ENCODE measurements at places on chromosomes 4 and X.

GRCh38 chr4:169756971-169757574 lies 671 bp downstream of the HPF1 start:
- no peak for DNase-seq

DNA sequence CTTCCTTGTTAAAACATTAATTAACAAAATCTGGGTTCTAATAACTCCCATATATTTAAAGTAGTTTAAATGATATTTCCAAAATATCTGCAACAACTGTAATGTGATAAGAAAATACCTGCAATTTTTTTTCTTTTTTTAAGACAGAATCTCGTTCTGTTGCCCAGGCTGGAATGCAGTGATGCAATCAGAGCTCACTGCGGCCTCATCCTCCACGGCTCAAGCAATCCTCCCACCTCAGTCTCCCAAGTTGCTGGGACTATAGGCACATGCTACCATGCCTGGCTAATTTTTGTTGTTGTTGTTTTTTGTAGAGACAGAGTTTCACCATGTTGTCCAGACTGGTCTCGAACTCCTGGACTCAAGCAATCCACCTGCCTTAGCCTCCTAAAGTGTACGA lies 45.7 kb upstream of the NSUN7 start:
- no peak for DNase-seq

DNA sequence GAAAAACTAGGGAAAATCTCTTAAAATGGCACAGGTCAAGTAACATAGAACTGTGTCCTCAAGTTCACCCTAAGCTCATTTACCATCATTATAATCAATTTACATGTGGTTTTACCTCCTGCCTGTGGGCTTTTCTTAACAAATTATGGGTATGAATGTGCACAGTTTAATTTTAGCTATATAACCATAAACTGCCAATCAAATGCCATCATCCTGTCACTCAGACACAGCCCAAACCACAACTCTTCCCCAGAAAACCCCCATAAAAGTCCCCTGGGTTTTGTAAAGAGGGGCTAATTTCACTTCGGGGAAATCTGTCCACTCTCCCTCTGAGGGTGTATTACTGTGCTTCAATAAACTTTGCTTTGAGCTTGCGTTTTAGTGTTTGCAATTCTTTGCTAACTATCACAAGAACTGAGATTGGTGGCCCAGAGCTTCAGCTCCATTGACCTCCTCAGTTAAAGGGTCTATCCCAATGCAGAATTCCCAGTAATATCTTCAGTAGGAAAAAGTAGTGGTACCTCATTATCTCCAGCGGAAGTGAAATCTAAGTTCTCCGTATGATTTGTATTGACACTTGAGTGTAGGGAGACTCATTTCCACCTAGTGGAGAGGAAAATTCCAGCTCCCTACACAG lies 394.6 kb downstream of the SPOCK3 start:
- DNase-seq = no peak

- no peak for DNase-seq
Observed at GRCh38 chr4:110010797-110011196, 98.1 kb downstream of the EGF start.

DNA sequence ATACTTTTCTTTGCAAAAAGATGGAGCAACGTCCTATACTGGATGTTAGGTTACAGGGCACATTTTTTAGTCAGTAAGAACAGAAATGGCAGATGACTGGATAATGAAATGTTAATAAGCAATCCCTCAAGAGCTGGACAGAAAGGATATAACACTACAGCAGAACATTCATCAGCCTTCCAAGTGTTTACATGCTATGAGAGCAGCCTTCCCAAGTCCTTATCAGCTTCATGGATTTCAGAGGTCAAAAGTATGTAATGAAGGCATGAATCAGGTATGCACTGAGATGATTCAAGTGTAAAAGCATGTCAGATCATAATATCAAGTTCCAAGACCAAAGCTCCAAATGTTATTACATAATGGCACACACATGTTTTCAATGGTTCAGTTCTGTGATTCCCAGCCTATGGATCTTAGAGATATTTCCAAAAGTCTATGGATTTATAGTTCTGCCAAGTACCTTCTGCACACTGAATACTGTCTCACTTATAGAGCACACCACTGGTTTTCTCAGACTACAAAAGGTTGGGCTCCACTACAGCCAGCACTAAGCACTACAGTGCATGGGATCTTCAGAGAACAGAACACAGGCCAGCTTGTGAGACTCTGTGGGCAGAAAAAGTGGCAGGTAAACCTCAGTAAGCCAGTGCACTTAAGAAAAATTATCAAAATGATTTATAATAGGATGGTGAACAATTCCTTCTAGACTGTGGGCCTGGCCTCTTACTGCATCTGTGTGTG lies 49.2 kb downstream of the GPC4 start:
- no peak for DNase-seq

- no peak for DNase-seq
Observed at GRCh38 chr4:110049951-110050925, 137.6 kb downstream of the EGF start.

GRCh38 chr4:78691334-78691754 lies 84.8 kb upstream of the BMP2K start:
- DNase-seq = no peak

- no peak for DNase-seq
Observed at GRCh38 chr4:4913628-4914027, 54.2 kb downstream of the MSX1 start.

DNA sequence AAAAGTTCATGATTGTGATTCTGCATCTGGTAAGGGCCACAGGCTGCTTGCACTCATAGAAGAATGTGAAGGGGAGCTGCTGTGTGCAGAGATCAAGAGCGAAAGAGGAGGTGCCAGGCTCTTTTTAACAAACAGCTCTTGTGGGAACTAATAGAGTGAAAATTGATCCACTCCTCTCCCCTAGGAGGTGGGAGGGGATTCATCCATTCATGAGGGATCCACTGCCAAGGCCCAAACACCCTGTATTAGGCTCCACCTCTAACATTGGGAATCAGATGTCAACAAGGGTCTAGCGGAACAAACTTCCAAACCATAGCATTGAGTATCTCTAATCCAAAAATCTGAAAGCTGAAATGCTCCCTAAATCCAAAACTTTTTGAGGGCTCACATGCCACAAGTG lies 16.4 kb upstream of the PPID start:
- DNase-seq = no peak

- no peak for DNase-seq
Observed at GRCh38 chr4:88320780-88321373, 36.5 kb upstream of the PPM1K start.

- no peak for DNase-seq
Observed at GRCh38 chr4:30825008-30825770, 105.0 kb downstream of the PCDH7 start.

DNA sequence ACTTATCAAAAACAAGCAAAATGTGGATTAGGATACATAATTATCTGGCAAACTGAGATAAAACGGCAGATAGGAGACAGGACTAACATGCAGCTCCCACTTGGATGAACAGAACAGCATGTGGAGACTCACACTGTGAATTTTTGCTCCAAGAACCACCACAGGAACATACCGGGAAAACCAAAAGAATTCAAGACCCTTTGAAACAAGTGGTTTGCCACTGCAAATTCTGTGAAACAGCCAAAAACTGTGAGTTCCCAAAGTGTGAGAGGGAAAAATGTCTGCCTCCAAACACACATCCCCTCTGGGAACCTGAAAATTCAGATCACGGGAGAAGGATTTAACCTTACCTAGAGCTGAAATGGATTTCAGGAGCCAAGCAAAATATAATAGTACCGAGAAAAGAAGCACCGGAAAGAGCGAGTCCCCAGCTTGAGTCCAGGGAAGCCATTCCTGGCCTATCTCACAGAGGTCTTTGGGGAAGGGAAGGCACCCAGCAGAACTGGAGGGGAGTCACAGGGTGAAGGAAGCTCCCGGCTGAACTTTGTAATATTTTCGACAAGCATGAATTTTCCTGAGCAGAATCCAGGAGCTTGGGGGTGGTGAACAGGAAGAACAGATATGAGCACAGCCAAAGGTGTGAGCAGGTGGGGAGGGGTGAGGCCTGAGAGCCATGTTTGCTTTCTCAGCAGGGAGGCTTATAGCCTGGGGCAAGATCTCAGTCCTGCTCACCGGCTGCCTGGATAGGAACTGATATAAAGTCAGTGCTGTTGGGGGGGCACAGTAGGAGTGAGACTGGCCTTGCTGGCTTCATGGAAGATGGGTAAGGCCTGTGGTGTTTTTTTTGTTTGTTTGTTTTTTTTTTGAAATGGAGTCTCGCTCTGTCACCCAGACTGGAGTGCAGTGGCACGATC lies 23.9 kb downstream of the MANBA start:
- no peak for DNase-seq

DNA sequence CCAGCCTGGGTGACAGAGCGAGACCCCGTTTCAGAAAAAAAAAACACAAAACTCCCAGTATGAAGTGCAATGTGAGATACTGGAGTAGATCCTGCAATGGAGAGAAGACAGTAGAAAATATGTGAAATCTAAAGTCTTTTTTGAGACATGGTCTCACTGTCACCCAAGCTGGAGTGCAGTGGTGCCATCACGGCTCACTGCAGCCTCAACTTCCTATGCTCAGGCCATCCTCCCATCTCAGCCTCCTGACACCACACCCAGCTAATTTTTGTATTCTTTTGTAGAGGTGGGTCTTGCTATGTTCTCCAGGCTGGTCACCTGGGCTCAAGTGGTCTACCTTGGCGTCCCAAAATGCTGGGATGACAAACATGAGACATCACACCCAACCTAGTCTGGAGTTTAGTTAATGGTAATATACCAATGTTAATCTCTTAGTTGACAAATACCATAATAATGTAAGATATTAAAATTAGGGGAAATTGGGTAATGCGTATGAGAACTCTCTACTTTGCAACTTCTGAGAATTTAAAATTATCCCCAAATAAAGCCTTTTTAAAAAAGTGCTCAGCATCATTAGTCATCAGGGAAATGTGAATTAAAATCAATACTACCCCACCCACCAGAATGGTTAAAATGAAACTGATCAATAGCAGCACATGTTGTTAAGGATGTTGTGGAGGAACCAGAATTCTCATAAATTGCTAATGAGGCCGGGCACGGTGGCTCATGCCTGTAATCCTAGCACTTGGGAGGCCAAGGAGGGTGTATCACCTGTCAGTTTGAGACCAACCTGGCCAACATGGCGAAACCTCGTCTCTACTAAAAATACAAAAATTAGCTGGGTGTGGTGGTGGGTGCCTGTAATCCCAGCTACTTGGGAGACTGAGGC lies 15.0 kb downstream of the RBMX start:
- no peak for DNase-seq

DNA sequence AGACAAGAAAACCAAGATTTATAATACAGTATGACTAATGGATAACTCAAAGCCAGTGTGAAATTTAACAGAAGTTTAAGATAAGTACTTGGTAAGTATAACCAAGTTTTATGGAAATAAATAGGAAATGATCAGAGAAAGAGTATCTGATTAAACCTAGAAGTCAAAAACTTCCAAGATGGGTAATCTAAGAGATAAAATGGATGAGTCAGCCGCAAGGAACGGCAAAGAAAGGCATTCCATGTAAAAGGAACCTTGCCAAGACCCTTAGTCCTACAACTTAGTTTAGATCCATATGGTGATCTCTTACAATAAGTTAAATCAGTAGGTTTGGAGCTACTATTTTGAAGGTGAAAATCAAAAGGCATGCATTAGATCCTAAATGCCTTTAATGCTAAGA lies 34.8 kb downstream of the LIN54 start:
- DNase-seq = no peak

DNA sequence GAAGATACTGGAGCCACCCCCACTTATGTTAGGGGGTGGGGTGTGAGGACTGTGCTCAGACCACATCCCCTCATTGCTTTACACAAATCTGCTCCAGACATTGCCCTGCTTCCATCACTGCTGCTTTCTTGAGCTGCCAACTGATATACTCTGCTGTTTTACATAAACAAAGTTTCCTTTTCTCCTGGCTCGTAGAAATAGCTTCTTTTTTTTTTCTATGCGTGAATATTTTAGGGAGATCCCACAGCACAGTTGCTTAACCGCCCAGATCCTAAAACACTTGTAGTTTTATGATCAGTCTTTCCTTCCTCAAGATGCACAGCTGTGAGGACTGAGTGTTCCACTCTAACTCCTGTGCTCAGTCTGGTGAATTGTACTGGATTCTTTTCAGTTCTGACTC lies 768.4 kb downstream of the PCDH18 start:
- DNase-seq = no peak

DNA sequence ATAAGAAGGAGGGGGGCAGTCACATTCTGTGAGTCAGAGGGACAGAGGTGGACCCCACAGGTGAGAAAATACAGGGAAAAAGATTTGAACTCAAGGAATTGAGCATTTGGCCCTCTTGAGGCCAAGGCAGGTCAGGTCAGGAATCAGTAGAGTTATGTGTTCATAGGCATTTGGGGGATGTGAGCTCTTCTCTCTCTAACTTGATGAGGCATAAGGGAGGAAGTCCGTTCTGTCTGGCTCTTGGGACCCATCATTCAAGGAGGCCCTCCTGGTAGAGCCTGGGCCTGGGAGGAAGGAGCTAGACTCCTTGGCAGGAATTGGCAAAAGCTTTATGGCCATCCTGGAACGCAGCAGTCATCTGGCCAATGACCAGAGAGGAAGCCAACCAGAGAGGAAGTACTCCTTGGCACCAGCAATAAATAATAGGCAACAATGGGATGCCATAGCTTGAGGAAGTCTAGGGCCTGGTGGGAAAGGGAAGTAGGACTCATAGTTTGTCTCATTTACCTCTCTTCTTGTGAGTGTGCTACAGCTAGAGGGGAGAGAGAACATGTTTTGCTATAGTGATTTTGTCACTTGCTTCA lies 53.0 kb downstream of the MSN start:
- DNase-seq = no peak

DNA sequence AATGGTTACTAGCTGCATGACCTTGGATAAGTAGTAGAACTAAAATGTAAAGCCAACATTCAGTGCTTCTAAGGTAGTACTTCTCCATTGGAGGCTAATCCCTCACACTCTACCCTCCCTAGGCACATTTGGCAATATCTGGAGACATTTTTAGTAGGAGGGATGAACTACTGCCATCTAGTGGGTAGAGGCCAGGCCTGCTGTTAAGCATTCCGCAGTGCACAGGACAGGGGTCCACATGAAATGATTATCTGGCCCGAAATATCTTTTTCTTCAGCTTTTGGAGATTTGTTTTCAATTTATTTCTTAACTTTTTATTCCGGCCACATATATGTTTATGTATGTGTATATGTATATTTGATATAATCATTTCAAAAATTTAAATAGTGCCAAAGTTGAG lies 36.0 kb upstream of the SPANXC start:
- no peak for DNase-seq

- DNase-seq = no peak
Observed at GRCh38 chr4:89358935-89359638, 51.5 kb upstream of the GPRIN3 start.

GRCh38 chrX:122790376-122791095 lies 393.5 kb upstream of the GRIA3 start:
- no peak for DNase-seq

Measured in right hindlimb (tissue), 1 donor.